ENCODE measurements at places on chromosomes 1 and 21.
A peak's percentile ranks its signal among the peaks of the same experiment; 100 is the strongest.

- H3K36me3 ChIP-seq: no peaks in the 10 kb centered on the region
- no peak for DNase-seq
- peaks cover 21% of the 10 kb centered on the region for H3K27me3 ChIP-seq
- H3K4me3 ChIP-seq: no peak overlapping the region
Measured at GRCh38 chr1:209873067-209873799, 45.5 kb downstream of the UTP25 start.

- peaks cover 63% of the 10 kb centered on the region for H3K36me3 ChIP-seq
- H3K27ac ChIP-seq: no peak overlapping the region
- no peaks in the 10 kb centered on the region for H3K4me1 ChIP-seq
- no peak overlapping the region for H3K4me3 ChIP-seq
Measured at GRCh38 chr21:14080040-14080763, 130.6 kb downstream of the LIPI start.

- H3K36me3 ChIP-seq: no peaks in the 10 kb centered on the region
- H3K4me3 ChIP-seq: no peak overlapping the region
- no peak for DNase-seq
- H3K4me1 ChIP-seq: peaks cover 45% of the 10 kb centered on the region
- H3K27ac ChIP-seq: no peak overlapping the region
- H3K27me3 ChIP-seq: peaks cover 26% of the 10 kb centered on the region
Measured at GRCh38 chr1:183287191-183287675, 101.2 kb downstream of the LAMC2 start.

- DNase-seq: no peak
- H3K36me3 ChIP-seq: no peaks in the 10 kb centered on the region
- no peak overlapping the region for H3K4me3 ChIP-seq
- H3K27ac ChIP-seq: no peak overlapping the region
- H3K27me3 ChIP-seq: no peaks in the 10 kb centered on the region
- H3K4me1 ChIP-seq: no peaks in the 10 kb centered on the region
Measured at GRCh38 chr1:182651339-182651724, 33.1 kb downstream of the RGS8 start.

- no peak overlapping the region for H3K4me3 ChIP-seq
- peaks cover 80% of the 10 kb centered on the region for H3K4me1 ChIP-seq
- peak overlapping the region; percentile 46 for H3K27ac ChIP-seq
- no peaks in the 10 kb centered on the region for H3K27me3 ChIP-seq
Measured at GRCh38 chr1:64497088-64497883, 27.4 kb downstream of the CACHD1 start.

GRCh38 chr1:117167402-117167801 is 43.3 kb downstream of the VTCN1 start:
- no peaks in the 10 kb centered on the region for H3K36me3 ChIP-seq
- no peaks in the 10 kb centered on the region for H3K27me3 ChIP-seq
- H3K4me1 ChIP-seq: peaks cover 11% of the 10 kb centered on the region
- H3K27ac ChIP-seq: no peak overlapping the region

DNA sequence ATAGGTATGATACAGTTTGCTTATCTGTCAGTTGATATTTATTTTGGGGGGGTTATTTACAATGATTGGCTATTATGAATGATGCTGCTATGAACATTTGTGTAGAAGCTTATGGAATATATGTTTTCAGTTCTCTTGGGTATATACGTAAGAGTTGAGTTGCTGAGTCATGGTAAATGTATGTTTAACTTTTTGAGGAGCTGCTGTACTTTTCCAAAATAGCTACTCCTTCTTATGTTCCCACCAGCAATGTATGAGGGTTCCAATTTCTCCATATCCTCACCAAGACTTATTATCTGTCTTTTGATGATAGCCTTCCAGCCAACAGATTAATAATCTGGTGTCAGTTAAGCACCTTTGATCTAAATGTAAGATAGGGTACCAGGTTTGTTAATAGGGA is 11.9 kb downstream of the SOAT1 start:
- H3K4me3 ChIP-seq: no peak overlapping the region

DNA sequence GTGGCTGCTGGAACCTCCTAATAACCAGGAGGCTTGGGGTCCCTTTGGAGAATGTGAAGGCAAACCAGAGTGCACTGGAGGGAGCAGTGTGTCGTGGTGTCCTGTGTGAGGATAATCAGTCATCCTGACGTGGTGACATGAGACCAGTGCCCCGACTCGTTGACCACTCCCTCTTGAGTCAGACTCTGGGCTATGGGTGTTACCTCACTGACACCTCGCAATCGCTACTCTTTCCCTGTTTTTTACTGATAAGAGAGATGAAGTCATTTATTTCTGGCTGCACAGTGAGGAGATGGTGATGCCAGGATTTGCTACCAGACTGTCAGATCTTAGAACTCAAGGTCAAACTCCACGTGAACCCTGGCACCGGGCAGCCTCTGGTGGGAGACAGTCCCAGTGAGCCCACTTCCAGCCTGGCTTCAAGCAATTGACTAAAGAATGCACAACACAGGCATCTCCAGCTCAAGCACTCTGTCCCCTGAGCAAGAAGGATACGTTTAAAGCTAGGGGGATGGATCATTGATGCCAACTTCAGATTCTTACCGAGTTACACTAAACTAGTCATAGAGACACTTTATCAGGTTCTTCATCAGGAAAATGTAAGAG is 30.3 kb downstream of the UBASH3A start:
- H3K4me1 ChIP-seq: no peaks in the 10 kb centered on the region
- no peaks in the 10 kb centered on the region for H3K36me3 ChIP-seq
- peaks cover 29% of the 10 kb centered on the region for H3K27me3 ChIP-seq
- H3K4me3 ChIP-seq: no peak overlapping the region

- no peaks in the 10 kb centered on the region for H3K27me3 ChIP-seq
- DNase-seq: no peak
- no peak overlapping the region for H3K27ac ChIP-seq
- no peak overlapping the region for H3K4me3 ChIP-seq
Measured at GRCh38 chr1:234435620-234436019, 43.4 kb downstream of the TARBP1 start.

- DNase-seq: no peak
- peak overlapping the region; percentile 7 for H3K27ac ChIP-seq
- H3K4me1 ChIP-seq: peaks cover 74% of the 10 kb centered on the region
Measured at GRCh38 chr1:161199506-161200139, 769 bp upstream of the ADAMTS4 start.

Measured in nephron progenitor cell (in vitro differentiated cells).